Activated CD4-positive, alpha-beta memory T cell treated with anti-CD3 and anti-CD28 coated beads, Interleukin-2, amount 10 ng/mL, durations not matched to agents 7 days and 5 days (primary cell): ENCODE measurements at places on chromosomes 4 and X.

DNA sequence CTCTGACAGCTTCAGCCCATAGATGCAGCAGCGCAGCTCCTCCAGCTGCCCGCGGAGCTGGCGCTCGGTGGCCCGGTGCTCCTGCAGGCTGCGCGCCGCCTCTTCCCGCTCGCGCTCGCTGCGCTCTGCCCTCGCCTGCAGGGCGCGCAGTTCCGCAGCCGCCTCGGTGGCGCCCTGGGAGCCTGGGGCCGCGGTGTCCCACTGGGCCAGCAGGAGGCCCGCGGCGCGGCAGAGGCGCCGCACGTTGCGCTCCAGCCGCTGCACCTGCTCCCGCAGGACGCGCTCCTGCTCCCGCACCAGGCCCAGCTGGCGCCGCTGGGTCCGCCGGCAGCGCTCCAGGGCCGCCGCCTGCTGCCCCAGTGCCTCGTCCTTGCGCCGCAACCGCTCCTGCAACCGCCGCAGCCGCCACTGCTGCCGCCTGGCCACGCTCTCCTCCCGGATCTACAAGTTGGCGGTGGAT lies 10.1 kb downstream of the C4orf50 start:
- no peak overlapping the region for H3K27ac ChIP-seq
- no peak overlapping the region for H3K4me3 ChIP-seq
- DNase-seq, result no peak

DNA sequence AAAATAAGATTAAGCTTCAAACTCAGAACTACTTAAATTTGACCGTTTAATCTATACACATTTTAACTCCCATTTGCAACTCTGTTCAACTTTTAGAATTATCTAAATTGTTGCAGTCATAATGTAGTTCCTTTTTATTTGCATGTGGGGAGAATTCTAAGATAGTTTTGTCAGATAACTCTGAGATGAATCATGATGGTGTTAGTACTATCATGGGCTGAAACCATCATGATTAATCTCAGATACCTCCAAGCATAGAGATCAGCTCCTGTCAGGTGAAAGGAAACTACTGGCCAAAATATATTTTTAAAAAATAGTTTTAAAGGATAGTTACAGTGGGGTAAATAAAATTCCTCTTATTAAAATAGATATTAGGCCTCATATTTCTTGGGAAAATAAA lies 39.0 kb downstream of the FBXO8 start:
- no peaks in the 10 kb centered on the region for H3K27me3 ChIP-seq
- H3K27ac ChIP-seq, result no peak overlapping the region
- peaks cover 4% of the 10 kb centered on the region for H3K36me3 ChIP-seq
- DNase-seq, result no peak
- H3K4me1 ChIP-seq, result peaks cover 1% of the 10 kb centered on the region
- H3K4me3 ChIP-seq, result no peak overlapping the region

GRCh38 chrX:49991758-49992157 lies 69.4 kb downstream of the CLCN5 start:
- H3K4me3 ChIP-seq, result no peak overlapping the region
- no peak overlapping the region for H3K27ac ChIP-seq
- no peaks in the 10 kb centered on the region for H3K36me3 ChIP-seq
- DNase-seq, result no peak

- no peak overlapping the region for H3K4me3 ChIP-seq
- H3K4me1 ChIP-seq, result no peaks in the 10 kb centered on the region
- H3K36me3 ChIP-seq, result no peaks in the 10 kb centered on the region
- H3K27me3 ChIP-seq, result no peaks in the 10 kb centered on the region
Measured at GRCh38 chrX:18833071-18833731, 125.8 kb downstream of the PPEF1 start.

DNA sequence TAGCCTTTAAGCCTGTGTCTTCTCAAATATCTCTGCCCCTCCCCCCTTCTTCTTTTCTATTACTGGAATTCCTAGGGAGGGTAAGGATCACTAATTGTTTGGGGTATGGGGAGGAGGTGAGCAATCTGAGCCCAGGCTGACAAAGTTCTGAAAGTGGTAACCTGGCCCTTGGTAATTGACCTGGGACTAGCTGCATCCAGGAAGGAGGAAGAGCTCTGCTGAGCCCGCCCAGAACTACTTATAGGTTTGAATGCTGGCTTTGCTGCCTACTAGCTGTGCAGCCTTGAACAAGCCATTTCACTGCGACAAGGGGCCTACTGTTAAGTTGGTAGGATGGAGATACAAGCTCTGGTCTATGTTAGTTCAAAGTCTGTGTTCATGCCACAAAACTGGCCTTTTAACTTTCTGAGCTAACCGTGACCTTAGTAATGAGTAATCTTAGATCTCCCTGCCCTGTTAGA lies 37.8 kb downstream of the DGKK start:
- no peak overlapping the region for H3K4me3 ChIP-seq
- no peak for DNase-seq
- no peaks in the 10 kb centered on the region for H3K27me3 ChIP-seq
- H3K4me1 ChIP-seq, result no peaks in the 10 kb centered on the region
- H3K36me3 ChIP-seq, result no peaks in the 10 kb centered on the region
- no peak overlapping the region for H3K27ac ChIP-seq
